KBM-7 (cell line): ENCODE measurements at places on chromosomes 6 and 20.

DNA sequence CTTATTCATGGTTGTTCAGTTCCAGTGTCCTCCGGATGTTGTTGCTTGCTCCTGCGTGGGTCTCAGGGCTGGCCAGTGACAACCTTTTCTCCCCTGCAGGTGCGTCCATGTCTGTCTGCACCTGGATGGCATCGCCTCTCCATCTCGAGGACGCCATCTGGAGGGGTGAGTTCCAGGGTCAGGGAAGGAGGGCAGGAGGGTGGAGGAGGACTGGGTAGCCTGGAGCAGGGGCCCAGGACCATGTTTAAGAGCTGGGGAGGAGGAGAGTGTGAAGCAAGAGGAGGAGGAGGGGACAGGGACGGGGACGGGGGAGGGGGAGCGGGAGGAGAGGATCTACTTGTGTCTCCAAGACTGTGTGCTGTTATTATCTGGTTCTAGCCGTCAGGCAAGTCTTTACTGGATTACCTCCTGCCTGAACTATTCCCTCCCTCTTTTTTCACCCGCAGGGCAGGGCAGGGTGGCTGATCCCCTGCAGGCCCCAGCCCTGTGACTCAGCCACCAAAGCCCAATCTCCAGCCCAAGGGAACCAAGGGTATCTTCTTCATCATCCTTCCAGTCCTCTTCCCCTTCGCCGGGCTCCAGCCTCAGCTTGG is 32.2 kb upstream of the TULP1 start:
- DNase-seq, result no peak

DNA sequence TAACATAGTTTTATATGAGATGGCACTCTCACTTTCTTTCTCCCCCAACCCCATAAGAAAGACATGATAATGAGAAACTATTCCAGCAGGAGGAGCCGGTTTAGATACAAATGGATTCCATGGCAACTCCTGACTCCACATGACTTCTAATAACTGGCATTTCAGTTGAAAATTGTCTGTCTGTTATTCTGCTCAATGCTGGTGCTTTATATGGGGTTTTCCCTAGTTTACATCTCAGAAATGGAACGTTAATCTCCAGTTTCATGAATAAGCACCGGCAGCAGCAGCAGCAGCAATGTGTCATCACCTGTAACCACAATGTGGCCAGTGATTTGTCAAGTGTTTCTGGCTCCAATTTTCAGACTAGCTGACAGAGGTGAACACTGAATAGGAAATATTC is 8.0 kb upstream of the SIM1 start:
- no peak for DNase-seq

GRCh38 chr6:57201718-57202117 is 20.4 kb downstream of the RAB23 start:
- DNase-seq, result no peak

DNA sequence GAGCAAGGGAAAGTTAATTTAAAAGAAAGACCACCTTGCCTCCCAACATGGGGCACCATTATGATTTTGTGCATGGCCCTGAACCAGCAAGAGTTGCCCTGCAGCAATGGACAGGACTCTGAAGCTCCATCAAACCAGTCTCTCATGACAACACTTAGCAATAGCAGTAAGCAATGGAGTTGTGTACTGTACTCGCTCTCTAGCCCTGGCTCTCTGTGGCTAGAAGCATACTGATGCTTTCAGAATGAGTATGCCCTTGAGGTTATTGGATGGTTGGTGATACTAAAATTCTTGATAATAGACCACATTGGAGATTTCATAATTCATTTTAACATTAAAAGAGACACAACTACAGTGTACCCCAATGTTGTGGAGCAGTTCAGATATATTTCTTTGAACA is 23.2 kb upstream of the LMBRD1 start:
- DNase-seq, result no peak

- DNase-seq, result peak; percentile 36
Measured at GRCh38 chr20:48733296-48733790, 94.5 kb downstream of the PREX1 start.

DNA sequence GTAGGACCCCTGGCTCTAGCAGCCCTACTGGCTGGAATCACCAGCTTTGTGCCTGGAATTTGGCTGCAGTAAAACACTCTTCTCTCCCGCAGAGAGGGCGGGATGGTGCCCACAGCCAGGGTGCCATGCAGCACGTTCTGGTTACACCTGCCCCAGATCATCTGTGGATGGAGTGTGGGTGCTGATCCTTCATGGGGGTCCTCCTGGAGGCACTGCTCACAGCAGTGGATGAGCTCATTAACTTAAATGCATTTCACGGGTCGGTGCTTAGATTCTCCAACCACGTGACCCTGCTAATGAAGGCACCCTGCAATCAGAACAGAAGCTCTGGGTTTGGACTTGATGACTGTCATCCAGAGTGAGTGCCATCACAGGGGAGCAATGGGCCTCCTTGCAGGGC is 138.6 kb upstream of the AFDN start:
- DNase-seq, result no peak

GRCh38 chr6:13917141-13917540 is 7.6 kb upstream of the RNF182 start:
- DNase-seq, result no peak

GRCh38 chr6:52543729-52544601 is 32.9 kb downstream of the TRAM2 start:
- DNase-seq, result no peak

- no peak for DNase-seq
Measured at GRCh38 chr6:167933290-167933689, 64.2 kb upstream of the KIF25 start.

DNA sequence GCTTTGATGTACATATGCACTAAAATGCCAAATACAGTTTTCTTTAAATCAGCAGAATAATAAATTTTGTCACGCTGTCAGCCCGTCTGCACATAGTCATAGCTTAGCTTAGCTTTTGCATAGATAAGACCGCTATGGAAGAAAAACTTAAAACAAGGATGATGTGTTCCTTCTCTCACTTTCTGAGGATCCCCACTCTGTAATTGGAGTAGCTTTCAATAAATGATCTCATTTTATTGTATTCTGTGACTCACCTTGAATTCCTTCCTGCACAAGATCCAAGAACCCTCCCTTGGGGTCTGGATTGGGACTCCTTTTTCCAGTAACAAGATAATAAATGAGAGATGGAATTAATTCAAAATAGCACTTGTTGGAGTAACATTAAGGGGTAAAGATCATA is 186.2 kb downstream of the CDH26 start:
- no peak for DNase-seq

GRCh38 chr20:43750774-43751166 is 24.0 kb upstream of the GTSF1L start:
- no peak for DNase-seq

GRCh38 chr6:14985366-14985765 is 260.5 kb upstream of the JARID2 start:
- no peak for DNase-seq

DNA sequence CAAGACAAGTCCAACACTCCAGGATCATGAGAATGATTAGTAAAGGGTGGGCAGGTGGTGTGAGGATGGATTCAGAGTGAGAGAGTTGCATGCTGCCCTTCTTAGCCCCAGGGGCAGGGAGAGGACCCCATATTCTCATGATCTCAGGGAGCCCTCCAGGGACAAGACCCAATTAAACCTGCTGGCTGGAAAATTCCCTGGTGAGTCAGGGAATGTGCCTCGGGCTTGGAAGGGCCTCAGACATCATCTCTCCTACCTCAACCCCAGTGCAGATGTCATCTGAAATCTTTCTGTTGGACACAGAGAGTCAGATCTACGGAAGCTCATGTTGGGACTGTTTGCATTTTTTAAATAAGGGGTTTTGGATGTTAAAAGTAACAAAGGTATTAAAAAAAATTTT is 9.2 kb upstream of the SIRPD start:
- no peak for DNase-seq

DNA sequence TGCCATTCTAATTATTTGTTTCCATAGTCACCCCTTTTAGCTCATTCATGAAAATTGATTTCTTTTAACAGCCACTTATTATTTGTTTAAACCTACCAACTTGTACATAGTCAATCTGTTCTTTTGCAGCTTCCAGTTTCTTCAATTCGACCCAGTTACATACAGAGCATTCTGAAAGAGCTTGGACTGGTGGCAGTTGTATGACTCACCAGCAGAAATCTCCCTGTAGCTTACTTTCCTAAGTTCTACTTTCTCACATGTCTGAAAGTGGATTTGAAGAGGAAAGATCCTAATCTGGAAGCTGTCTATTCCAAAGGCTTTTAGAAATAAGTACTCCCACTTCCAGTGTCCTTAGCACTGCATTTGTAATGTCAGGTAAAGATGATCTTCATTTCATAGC is 447.9 kb downstream of the HTR1B start:
- DNase-seq, result no peak

DNA sequence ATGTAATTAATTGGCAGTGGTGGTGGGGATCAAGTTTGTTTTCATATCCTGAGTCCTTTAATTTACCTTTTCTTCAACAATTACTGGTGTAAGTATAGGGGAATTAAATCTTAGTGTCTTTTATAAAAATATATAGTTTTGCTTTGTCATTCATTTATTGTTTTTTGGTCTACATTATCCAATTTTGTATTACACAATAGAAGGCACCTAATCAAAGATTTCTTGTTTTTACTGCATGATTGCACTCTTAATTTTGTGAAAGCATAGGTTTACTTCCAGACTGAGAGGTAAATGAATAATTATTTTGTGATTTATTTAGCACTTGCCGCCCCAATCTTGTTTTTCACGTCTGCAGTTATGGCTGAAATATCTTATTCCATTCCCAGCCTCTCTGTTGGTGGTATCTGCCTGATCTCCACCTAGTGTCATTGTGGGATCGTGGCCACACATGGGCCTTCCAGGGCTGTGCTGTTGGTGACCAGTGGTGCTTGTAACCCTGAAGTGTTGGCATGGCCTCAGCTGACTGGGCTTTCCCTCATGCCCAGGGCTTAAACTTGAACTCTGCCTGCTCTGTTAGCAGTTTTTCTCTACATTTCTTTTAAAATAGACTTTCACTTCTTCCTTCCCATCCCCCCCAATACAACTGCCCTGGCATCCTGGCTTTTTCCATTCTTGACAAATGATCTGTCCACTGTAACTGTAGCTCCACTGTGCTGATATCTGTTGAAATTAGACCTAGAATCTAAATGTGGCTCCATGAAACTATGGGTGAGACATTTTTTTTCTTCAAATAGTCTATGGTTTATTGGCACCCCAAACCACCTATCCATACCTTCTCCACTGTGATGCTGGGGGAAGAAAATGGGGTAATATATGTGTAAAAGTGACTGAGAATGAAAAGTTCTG is 24.8 kb downstream of the E2F3 start:
- no peak for DNase-seq

DNA sequence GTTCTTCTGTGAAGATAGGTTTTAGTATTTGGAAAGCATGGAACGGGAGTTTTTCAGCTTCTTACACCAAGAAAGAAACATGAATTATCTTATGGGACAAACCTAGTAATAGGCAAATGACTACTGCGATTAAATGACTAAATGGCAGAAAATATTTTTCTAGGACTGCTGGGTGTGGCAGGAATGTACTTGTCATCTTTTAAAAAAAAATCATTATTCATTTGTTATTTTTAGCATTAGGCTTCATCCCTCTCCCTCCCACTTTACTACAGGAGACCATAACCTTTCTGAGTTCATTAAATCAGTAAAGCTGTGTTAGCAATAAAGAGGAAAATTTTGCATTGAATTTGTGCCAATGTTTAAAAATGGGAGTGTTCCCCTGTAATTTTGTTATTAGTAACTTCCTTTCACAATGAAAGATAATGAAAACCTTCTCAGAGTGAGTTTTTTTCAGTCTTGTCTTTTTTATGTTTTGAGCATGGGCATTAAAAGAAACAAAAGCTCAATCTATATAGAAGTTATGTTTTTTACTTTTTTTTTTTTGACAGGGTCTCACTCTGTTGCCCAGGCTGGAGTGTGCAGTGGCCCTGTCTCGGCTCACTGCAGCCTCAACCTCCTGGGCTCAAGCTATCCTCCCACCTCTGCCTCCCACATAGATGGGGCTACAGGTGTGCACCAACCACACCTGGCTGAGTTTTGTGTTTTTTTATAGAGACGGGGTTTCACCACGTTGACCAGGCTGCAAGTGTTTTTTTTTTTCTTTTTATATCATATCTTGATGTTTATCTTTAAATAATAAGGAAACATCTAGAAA is 105.6 kb upstream of the CLDN20 start:
- DNase-seq, result no peak

DNA sequence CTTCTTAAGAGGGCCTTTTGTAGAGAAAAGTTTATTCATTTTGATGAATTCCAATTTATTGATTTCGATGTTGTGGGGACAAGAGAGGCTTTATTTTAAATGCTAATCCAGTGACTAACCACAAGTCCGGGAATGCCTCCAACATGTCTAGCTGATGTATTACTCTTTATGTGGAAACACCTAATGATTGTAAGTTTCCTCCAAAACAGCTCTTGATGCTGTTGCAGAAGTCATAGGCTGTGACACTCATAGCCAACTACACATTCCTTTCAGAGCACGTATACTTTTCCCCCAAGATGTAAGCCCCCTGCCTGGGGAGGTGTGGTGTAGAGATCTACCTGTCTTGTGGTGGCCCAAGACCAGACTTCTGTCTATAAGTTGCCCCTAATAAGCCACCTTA is 61.3 kb upstream of the RNF24 start:
- DNase-seq, result no peak

DNA sequence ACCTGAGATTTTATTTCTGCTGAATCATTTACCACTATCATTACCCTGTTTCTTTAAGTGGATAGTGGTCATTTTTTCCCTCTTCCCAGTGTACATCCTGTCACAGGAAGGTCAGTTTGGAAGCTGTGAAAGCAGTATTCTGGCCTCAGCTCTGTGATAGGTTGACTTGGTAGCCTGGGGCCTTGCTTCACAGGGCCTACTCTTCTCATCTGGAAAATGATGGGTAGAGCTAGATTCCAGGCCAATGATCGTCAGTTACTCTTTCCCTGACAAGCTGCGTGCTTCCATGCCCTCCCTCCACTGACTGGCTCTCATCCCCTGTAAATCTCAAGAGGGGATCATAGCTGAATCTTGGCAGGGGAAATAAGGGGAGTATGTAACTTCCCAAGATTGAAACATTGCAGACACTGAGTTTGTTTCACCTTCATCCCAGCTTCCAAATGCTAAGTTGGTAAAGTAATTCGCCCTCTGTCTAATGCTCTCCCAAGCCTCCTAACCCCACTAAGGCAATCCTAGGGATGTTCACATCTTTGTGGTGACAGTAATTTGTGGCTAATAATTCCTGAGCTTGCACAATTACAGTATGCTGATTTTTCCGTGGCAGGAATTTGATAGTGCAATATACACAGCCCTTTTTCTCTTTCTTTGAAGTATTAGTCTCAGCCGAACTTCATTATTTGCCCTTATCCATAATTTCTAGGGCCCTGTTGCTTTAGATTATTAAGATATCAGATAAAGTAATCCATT is 51.2 kb downstream of the VAPB start:
- DNase-seq, result no peak

- DNase-seq, result no peak
Measured at GRCh38 chr6:40131675-40132074, 197.4 kb upstream of the MOCS1 start.

DNA sequence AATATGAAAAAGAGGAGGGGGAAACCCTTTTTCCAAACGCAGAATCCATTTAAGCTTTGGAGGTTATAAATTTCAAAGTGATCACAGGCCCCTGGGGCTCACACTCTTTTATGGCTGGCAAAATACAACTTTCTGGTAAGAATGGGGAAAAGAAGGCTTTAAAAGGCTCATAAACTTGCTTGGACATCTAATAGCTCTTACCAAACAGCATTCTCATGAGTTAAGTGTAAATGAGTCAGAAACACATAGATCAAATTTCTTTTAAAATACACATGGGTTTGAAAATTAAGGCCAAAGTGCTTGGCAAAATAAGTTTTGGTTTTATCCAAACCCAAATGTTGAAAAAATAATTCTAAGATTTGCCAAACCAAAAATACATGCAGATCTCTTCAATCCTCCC is 154.6 kb downstream of the SOBP start:
- no peak for DNase-seq
